ENCODE measurements at places on chromosomes 1 and 21. TPM values are rescaled to one million over a fixed set of nuclear protein-coding genes. Genes with fewer than 3 reads are reported as not detected.
A peak's percentile ranks its signal among the peaks of the same experiment; 100 is the strongest.

The PSMB2 gene
- 40.7 TPM for total RNA-seq

DNA sequence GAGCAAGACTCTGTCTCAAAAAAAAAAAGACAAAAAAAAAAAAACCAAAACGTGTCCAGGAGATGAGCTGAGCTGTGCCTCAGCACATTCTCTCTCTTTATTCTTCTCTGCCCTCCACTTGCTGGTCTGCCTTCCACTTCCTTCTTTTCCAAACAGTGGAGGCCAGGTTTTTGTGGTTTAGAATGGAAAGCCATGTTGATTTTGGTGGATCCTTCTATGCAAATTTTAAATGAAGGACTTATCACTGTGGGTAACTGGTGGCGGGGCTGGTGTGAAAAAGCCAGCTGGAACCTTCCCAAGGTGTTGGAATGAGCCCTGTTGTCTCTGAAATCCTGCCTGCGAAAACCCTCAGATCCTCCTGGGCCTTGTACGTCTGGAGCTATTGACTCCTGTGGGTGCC lies 61.9 kb downstream of the PTPRU start:
- DNase-seq = peak; percentile 81

DNA sequence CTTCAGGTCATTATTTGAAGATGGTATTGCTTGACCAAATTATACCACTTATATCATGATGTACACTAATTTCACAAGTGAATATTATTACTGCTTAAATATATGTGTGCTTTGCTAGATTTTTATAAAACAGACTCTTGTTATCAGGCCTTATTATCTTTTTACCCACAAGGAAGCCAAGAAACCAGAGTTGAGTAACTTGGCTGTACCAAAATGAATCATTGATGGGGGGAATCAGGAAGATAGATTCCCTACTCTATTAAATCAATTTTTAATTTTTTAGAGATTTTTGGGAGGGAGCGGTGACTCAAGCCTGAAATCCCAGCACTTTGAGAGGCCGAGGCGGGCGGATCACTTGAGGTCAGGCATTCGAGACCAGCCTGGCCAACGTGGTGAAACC lies 16.0 kb upstream of the SCCPDH start:
- no peak for DNase-seq

The FAM177B gene
- total RNA-seq = not detected

- DNase-seq = no peak
These were observed 11.2 kb downstream of the TAF12 start for GRCh38 chr1:28631713-28632112.

DNA sequence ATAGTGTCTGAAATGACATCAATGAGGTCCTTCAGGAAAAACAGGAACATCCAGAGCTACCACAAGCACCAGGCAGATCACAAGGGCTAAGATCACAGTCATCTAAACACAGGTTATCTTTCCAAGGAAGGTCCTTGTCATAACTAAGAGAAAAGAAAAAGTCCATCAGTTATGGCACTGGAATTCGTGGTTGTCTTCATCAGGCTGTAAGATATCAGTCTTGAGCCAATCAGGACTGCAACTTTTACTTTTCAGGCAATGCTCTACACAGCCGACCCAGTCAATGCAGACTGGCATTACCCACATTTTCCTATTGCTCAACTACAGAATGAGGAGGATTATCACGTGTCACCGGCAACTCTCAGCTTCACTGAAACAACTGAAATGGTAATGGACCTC lies 26.4 kb downstream of the SORT1 start:
- no peak for DNase-seq

DNA sequence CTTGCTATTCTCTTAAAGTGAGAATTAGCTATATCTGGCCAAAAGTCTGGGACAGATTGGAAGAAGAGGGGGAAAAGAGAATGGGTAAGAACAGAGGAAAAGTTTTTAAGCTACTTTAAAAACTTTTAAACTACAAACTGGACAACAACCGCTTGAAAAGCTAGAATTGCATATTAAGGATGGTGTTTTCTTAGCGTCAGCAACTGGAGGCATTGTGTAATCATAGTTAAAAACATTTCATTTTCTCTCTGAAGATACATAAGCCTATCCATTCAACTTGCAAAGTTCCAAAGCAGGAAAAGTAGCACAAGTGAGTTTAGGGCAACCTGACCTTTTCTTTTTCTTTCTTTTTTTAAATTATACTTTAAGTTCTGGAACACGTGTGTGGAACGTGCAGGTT lies 10.9 kb downstream of the PBX1 start:
- no peak for DNase-seq

GRCh38 chr1:41673378-41673777 lies 188.9 kb upstream of the EDN2 start:
- no peak for DNase-seq
